ENCODE measurements at places on chromosomes 1 and 21.

DNA sequence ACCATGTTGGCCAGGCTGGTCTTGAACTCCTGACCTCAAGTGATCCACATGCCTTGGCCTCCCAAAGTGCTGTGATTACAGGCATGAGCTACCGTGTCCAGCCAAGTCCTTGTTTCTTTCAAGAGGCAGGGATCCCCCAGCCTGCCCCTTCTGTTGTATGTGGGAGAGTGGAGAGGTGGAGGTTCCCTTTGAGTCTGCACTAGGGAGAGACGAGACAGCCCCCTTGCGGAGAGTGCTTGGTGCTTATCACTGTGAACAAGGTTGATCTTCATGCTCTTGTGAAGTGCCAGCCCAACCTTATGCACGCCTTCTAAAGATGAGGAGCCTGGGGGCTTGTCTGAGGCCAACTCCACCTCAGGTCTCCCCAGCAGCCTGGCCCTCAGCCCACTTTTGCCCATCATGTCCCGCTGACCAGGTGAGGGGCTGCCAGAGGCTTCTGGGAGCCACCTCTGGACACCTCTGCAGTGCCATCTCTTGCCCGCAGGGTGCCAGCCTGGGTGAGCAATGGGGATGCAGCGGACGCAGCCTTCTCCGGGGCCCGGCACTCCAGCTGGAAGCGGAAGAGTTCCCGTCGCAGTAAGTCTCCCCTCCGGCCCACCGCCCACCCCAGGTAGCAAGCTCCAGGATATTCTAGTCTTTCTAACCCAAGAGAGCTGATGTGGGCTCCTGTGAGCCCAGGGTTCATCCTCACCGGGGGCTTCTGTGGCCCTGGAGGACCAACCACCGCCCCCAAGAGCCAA, 62.3 kb downstream of the ARHGEF10L start:
- DNase-seq: no peak

GRCh38 chr1:105556266-105556665, 1500.2 kb upstream of the PRMT6 start:
- DNase-seq: no peak

DNA sequence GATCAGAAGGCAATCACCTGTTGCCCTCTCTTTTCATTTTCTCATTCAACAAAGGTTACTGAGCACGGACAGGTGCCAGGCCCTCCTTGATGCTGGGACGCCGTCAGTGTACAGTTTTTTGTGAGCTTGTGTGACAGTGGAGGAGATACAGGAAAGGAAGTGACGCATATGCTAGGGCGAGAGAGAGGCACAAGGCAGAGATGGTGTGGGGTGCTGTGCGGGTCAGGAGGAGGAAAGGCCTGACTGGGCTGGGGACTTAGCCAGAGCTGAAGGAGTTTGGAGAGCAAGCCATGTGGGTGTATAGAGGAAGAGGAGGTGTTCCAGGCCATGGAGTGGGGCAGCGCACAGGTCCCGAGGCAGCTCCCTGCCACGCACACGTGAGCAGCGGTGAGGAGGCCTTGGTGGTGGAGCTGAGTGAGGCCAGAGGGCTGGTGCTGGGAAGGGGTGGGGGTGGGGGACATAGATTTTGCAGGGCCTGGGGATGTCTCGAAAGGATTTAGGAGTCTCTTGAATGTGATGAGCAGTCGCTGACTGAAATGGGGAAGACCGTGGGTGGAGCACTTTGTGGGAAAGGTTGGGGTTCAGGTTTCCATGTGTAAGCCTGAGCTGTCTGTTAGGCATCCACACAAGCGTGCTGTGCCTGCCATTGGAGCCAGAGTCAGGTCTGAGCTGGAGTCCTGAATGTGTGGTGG, 46.0 kb downstream of the TRAPPC10 start:
- no peak for DNase-seq

DNA sequence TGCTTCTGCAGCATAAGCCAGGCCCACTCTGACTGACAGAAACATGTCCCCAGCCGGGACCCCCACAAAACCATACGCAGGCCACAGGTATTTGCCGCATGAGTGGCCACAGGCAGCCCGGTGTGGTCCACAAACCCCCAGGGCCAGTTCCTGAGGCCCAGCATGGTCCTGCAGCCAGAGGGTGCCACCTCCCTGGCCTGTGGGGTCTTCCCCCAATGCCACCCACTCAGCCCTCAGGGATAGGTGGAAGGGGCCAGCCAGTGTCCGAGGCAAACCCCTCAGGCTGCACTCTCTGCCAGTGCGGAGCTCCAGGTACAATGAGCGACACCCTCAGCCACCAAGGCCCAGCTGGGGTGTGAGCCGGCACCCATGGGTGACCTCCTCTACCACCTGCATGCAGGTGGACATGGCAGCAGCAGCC, 43.5 kb downstream of the UBE2G2 start:
- DNase-seq: no peak

GRCh38 chr1:204337583-204337982, 22.1 kb downstream of the PLEKHA6 start:
- DNase-seq: no peak

All from stimulated activated CD8-positive, alpha-beta memory T cell treated with anti-CD3 and anti-CD28 coated beads, Interleukin-4, amount 100 ng/mL, for 1 hour (primary cell).